ENCODE measurements at places on chromosomes 1 and 21.

DNA sequence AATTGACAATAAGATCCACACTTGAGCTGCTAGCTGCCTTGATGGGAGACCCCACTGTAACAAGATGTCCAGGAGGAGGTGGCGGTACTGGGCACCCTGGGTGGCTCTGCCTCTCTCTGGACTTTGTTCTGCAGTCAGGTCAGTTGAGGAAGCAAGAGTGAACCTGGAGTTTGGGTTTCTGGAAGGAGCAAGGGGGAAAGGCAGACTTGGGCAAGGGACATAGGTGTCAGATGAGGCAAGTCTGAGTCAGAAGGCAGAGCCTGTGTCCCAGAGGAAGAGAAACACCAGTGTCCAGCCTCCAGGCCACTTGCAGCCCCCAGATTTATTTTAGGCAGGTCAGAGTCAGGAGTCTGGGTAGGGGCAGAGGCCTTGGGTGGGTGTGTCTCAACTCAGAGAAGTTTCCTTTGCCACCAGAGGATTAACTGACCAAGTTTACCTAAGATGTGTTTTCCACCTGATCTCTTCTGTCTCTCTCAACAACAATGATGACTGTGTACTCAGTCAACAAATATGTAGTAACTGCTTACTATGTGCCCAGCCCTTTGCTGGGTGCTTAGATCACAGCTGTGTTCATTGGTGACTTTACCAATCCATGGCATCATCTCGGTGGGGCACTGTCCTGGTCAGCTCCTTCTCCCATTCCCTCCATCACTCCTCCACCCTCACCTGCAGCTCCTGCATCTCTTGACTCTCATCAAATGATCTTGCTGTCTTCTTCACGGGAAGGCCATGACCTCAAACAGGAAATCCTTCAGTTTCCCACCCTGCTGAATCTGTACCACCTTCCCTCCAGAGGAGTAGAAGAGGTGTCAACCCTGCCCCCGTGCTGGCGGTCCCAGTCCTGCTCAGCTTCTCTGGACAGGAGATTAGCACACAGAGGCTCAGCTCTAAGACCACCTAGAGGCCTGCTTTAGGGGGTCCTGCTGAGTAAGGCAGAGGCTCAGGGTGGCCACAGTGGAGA is 36.6 kb downstream of the ELF3 start:
- no peak for DNase-seq

DNA sequence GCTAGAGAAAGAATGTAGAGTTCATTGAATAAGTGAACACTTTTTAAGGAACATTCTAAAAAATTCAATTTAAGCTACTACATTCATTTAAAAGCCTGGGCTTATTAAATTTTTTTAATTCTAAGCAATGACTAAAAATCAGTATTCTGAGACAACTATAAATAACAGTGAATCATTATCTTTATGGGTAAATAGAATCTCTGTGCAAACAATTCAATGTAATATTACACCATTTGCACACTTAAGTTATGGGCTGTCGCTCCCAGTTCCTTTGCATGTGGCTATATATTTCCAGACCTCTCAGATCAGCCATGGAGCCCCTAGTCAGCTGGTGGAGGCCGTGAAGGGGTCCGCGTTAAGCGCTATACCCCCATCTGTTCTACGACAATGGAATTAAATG is 65.1 kb downstream of the KCNK1 start:
- DNase-seq = no peak

- DNase-seq = no peak
Observed at GRCh38 chr1:32464191-32464715, 619 bp upstream of the ZBTB8B start.

DNA sequence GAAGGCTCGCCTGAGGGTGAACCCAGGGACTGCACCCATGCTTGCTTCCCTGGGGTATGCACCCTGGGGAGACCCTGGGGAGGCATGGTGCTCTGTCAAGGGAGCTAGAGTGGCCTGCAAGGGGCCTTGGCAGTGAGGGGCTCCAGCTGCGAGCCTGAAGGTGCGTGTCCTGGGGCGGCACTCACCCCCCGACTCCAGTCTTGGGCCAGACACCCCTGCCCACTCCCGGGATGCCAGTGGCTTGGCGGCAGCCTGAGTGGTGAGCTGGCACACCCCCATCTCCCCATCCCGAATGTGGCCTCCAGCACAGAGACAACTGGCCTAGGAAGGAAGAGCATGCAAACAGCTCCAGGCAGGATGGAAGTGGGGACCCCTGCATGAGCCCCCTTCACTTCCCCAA is 2.6 kb downstream of the SUMO3 start:
- DNase-seq = no peak

DNA sequence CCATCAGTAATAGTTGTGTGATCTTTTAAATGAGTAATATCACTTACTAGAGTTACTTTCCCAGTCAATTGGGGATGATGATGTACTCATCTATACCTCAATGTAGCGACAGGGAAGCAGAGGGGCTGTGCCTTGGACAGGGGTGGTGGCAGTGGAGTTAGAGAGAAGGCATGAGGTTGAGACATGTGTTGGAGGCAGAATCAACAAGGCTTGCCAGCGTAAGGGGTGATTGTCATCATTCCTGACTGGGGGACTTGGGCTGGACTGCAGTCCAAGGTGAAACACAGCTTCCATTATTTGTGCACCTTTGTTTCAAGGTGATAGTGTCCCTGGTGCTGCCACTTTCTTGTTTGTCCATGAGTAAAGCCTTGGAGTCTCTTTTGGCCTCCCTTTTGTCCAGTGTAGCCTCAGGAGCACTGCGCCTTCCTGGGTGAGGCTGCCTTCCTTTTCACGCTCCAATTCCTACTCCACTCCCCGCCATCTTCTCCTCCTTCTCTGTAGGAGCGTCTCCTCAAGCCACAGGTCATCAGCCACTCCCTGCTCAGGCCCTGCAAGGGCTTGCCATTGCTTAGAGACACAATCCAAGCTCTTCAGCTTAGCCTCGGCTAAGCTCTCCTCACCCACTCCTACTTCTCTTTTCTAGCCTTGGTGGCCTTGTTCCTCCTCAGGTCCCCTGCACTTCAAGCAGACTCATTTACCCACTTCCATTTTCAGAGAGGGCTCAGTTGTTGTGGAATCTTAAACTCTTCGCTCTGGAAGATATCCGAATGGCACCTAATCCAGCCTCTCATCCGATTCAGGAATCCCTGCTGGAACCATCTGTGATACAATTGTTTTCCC is 77.6 kb upstream of the CD34 start:
- no peak for DNase-seq

GRCh38 chr1:92953491-92953890 is 7.8 kb downstream of the DIPK1A start:
- no peak for DNase-seq

DNA sequence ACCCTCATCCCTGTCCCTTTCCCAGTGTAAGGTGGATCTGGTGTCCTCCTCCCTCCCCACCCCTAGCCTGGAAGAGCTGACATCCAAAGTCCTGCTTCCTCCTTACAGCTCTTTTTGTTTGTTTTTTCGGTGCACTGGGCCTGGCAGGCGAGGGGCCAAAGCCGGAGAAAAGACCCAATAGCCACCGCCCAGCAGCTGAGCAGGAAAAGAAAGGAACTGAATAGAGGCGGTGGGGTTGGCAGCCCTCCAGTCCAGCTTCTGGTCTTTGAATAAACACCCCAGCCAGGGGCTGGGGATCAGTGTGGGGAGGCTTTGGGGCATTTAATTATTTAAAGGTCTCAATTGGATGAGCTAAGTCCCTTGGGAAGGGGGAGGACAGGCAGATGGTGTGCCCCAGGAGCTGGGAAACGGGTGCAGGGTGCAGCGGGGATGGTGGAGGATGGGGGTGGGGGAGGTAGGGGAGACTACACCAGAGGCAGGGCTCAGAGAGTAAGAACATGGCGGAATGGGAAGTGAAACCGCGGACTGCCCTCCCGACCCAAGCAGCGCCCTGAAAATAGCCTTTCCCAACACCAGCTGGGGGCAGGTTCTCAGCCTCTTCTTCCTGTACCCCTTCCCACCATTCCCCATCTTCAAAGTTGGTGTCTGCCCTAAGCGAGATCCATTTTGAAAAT is 20.2 kb downstream of the BTG2 start:
- no peak for DNase-seq

- DNase-seq = no peak
Observed at GRCh38 chr1:219566951-219567947, 45.7 kb downstream of the ZC3H11B start.

DNA sequence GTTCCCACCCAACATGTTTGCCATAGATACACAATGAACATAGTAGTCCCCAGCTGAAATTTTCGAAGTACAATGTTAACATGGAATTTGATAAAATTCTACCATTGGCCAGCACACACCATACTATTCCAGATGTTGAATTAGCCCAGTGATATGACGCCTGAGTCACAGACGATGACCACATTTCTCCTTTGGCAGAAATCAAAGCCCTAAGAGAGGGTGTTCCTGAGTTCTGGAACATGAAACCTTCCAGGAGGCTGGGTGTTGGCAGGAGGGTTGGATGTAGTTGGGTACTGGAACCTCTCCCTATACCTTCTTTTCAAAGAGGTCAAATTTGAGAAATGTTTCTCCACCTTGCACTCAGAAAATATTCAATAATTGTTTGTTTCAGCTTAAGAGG is 37.8 kb downstream of the LPAR3 start:
- DNase-seq = no peak

DNA sequence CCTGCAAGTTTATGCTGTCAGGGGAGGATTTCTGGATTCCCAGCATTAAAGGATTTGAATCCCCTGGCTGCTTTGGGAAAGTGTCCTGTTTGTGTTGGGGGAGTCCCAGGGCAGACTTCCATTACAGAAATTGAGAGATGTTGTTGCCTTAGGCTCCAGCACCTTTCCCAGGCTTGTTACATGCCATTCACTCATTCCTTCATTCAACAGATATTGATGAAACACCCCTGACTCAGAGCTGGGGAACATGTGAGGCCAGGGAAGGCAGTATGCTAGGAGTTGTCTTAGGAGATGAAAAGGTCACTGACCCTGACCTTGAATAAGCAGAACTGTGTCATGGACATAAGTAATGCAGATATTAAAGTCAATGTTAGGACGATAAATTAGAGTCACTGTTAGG is 161.7 kb downstream of the NTMT2 start:
- DNase-seq = no peak

DNA sequence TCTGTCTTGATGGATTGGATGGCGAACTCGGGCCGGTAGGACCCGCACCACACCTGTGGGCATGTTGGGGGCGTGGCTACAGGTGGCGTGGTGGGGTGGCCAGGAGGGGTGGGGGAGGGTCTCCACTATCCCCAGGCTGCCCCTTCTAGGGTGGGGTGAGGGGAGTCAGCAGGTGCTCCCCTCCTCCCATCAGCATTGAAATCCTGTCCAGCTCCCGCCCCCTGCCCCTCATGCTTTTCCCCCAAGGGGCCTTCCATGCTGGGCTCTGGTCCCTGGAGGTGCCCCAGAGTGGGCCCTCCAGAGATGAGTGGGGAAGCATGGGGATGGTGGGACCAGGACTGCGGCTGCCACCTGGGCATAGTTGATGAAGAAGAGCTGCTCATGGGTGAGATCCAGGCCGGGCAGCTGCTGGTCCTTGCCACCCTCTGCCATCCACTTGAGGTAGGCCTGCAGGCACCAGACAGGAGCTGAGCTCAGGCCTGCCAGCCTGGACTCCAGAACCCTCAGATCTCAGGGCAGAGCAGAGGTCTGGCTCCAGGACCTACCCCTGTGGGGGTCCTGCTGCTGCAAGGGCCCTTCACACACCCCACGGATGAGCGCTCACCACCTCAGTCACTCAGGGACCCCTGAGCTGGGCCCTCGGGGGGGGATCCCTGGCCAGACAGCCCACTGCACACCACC is 5.1 kb downstream of the PRXL2B start:
- DNase-seq = no peak

- no peak for DNase-seq
Observed at GRCh38 chr1:111927652-111928051, 61.8 kb downstream of the KCND3 start.

DNA sequence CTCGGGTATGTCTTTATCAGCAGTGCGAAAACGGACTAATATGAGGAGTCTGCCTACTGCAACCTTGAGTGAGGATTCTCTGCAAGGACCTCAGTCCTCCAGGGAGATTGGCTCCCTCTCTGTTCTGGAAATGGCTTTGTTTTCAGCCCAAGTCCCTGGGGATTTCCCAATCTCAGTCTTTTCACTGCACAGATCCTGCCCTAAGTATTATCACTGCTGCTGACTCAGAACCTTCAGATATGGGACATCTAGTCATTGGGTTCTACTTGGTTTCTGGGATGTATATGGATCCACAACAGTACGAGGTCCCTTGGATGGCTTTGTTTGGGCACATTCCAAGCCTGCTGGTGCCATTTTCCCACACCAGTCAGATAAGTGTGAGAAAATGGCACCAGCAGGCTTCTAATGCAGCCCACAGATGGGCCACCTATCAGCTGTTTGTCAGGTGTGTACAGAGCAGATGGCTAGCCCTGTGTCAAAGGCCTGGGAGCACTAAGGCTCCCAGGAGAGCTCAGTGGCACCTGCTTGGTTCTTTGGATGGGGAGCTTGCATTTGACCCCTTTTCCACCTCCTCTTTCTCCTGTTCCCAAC is 27.4 kb downstream of the ELF3 start:
- no peak for DNase-seq

DNA sequence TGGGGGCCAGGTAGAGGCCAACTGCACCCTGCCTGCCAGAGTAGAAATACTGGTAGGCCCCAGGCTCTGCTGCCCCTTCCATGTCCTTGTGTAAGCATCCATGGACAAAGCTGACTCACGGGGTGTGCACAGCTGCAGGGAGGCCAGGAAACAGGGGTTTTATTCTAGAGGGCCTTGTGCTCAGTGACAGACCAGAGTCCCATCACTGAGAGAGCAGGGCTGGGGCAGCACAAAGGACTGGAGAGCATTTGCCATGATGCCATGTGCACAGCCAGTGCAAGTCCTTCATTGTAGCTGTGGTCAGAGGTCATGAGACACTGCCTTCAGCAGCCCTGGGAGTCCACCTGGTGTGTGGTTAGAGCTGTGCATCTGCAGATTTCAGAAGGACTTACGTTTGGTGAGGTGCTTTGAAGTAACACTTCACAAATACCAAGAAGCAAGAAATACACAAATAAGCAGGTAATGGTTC is 8.1 kb downstream of the ARF1 start:
- no peak for DNase-seq

DNA sequence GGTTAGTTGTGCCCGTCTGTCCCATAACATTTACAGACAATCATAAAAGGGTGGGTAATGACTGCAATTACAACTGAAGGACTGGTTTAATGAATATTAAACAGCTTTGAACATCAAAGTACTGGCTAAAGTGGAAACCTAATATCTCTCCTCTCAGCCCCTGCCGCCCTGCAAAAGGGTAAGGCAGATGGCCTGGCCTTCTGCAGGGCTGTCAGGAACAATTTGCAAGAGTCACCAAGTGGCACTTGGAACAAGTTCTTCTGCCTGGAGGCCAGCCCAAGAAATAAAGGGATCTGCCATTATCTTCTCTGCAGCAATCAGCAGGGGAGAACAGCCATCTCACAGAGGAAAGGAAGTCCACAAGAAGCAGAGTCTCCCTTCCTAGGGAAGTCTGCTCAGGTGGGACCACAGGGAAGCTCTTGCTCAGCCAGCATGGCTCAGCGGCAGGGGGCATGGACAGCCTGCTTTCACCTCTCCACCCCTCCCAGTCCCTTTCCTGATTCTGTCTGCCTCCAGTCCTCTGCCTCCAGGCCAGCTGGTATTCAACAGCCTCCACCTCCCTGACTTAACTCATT is 96.1 kb downstream of the TRABD2B start:
- no peak for DNase-seq

GRCh38 chr1:84370266-84370665 is 28.0 kb upstream of the DNASE2B start:
- DNase-seq = no peak

- DNase-seq = no peak
Observed at GRCh38 chr1:5915587-5916571, 76.3 kb downstream of the NPHP4 start.
